Stimulated activated CD4-positive, alpha-beta T cell treated with anti-CD3 and anti-CD28 coated beads, Interleukin-1b, Interleukin-23, amount 100 ng/mL, for 24 hours (primary cell): ENCODE measurements at places on chromosomes 5 and 9.

- DNase-seq: no peak
Observed at GRCh38 chr5:132501961-132502931, 11.7 kb upstream of the IRF1 start.

DNA sequence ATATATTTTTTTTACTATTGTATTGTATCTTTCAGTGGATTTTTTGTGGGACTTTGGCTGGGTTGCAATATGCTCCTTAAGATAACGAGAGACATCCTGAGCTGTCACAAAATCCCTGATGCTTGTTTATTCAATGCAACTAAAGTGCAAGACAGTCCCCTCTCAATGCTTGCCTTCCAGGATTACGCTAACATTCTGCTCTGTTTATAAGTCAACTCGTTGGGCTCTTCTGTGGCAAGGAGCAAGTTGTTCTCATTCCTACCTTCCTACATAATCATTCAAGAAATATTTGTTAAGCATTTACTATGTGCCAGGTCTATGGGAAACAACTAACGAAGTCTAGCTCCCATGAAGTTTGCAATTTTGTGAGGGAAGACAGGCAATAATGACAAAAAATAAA, 40.4 kb downstream of the JAKMIP2 start:
- no peak for DNase-seq

- no peak for DNase-seq
Observed at GRCh38 chr5:12292610-12293204, 388.5 kb upstream of the CTNND2 start.

GRCh38 chr9:93097511-93098201, 1.6 kb downstream of the CARD19 start:
- DNase-seq: no peak

GRCh38 chr9:134373269-134373668, 47.0 kb downstream of the RXRA start:
- no peak for DNase-seq

GRCh38 chr5:31941151-31941755, 232.9 kb downstream of the GOLPH3 start:
- no peak for DNase-seq

- no peak for DNase-seq
Observed at GRCh38 chr9:97804059-97804365, 49.0 kb upstream of the FOXE1 start.

- no peak for DNase-seq
Observed at GRCh38 chr5:156647034-156647451, 203.1 kb upstream of the PPP1R2B start.

DNA sequence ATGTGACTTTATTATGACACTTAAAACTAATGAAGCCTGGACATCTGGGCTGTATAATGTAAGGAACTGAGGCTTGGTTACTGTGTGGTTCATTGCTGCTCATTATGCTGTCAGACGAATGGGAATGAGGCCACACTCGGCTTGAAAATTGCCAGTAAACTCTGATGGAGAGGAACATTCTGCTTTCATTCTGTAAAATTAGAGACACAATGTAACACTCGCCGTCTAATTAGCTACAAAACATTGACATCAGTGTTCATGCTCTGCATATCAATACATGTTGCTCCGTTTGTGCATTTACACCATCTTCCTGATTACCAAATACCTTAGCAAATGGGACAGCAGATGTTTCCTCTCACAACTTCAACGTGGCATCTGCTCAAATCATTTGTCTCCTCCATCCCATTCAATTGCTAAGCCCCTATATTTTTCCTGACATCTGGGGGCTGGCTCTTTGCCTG, 133.0 kb downstream of the SLC28A3 start:
- no peak for DNase-seq

DNA sequence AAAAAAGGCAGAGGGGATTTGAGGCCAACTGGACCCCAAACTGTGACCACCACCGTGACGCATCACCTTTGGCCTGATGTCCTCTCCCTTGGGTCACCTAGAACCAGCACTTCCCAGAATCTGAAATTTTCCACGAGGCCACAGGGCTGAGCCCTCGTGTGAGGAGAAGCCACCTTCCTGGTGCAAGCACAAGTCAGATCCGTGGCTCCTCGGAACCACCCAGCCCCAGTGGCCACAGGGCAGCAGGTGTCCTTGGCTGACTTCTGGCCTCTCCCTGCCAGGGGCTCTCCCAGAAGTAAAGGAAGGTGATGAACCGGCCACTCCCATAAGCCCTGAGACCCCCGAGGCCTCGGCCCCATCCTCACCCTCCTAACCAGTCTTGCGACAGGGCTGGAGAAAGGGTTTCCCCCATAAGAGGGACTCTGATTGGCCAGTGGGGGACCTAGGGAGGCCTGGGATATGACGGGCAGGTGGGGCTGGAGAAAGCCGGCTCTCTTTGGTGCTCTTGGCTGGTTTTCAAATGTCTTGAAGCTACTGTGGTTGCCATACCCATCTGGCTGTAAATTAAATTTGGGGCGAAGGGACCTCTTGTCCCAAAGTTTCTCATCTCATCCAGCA, 20.9 kb upstream of the HMCN2 start:
- no peak for DNase-seq

DNA sequence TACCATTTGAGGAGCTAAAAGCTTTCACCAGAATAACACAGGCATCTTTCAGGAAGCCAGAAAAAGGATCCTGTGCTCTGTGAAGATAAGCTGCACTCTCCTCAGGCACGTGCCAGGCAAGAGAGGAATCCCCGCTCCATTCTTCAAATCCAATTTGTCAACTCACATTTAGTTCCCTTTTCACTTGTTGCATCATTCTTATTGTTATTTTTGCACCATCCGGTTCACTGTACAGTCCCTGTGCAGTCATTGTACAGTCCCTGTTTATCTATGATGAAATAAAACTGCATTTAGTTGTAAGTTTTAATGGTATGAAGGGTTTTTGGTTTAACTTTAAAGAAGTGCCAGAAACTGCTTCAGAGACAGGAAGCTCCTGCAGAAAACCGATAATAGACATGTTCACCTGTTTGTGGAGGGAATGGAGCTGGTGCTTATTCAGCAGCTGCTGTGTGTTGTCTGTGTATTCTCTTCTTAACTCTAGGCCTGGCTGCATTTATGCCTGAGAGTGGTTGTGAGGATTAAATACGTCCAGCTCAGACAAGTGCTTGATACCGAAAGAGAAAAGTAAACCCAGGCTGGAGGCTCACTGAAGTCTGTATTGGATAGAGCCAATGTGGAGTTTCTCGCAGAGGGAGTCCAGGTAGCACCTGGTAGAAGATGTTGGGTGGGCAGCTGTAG, 22.4 kb downstream of the IFNW1 start:
- DNase-seq: no peak

DNA sequence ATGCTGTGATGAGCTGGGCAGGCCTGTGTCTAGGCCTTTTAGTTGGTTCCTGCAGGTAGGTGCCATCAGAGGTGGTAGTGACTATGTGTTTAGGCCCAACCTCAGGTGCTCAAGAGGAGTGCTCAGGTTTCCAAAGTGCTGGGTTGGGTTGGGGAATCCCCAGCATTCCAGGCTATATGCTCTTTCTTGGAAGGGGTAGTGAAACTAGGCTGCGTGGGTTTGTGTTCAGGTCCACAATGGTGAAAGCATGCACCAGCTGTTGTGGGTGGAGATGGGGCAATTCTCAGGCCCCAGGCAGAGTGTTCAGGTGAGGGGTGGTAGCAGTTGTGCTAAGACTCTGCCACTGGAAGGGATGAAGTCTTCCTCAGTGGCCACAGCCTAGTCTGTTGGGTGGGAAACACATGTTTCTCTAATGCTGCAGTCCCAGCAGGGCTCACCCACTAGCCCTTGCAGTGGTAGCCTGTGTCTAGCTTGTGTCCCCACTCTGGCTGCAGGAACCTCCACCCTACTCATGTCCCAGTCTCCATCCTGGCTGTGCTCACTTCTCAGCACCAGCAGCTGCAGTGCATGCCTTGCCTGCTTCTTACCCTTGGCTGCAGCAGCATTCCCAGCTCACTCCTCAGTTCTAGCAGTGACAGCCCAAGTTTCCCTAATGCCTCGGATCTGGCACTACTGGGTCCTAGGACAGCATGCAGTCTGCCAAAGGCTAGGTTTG, 78.9 kb downstream of the FAM170A start:
- no peak for DNase-seq

DNA sequence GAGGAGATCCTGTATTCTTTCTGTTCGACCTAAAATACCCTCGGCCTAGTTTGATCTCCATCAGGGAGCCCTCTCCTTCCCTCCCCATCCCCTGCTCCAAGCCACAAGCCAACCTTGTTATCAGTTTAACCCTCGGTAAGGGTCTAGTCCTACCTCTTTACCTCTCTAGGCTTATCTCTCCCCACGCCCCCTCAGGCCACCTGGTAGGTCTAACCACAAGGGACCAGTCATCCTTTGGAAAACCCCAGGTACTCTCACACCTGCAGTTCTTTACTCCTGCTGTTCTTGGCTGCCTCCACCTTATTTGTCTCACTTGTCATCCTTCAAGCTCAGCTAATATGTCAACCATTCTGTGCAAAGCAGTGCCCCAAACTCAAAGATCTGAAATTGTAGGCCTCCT, 78.7 kb downstream of the RAD23B start:
- no peak for DNase-seq

- DNase-seq: no peak
Observed at GRCh38 chr9:35905912-35906679, at the start of gene HRCT1. Gene HRCT1, plus strand, starts transcription at chr9:35906202. Its CDS starts 86 bp downstream, at chr9:35906288.

- no peak for DNase-seq
Observed at GRCh38 chr9:19180991-19181390, 49.5 kb upstream of the DENND4C start.

DNA sequence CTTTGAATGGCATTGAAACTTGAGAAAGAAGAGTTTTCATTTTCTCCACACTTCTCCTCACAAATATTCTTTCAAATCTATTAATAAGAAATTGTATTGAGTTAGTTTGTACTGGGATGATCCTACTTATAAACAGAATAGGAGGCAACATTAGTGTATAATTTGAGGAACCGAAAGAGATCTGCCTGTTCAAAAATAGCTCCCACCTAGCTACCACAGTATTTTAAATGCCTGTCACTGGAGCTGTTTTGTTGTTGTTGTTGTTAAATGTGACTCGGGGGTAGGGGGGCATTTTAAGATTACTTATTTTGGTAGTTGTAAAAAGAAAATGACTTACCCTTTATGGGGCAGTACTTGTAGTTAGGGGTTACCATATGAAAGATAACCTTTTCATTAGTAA, 20.1 kb upstream of the HAPLN1 start:
- DNase-seq: no peak

GRCh38 chr5:43020399-43020746, 19.7 kb downstream of the ANXA2R start:
- no peak for DNase-seq

- no peak for DNase-seq
Observed at GRCh38 chr9:5002811-5003210, 17.7 kb downstream of the JAK2 start.

DNA sequence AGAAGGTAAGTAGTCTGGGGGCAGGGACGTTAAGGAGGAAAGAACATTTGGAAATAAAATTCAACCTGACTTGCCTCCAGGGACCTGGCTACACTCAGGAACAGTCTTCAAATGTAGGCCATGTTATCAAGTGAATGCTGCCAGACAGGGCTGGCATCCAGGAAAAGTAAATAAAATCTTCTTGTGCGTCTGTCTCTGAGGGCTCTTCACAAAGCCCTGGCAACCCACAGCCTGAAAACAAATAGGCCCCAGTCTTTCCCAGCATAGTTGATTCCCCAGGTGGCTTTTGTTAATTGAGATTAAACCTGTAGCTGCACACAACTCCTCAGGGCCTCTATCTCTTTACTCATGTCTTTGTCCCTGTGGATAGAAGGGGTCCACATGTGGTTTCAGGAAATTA, 55.4 kb downstream of the STK32A start:
- no peak for DNase-seq

- no peak for DNase-seq
Observed at GRCh38 chr5:171205375-171205774, 103.7 kb upstream of the TLX3 start.

DNA sequence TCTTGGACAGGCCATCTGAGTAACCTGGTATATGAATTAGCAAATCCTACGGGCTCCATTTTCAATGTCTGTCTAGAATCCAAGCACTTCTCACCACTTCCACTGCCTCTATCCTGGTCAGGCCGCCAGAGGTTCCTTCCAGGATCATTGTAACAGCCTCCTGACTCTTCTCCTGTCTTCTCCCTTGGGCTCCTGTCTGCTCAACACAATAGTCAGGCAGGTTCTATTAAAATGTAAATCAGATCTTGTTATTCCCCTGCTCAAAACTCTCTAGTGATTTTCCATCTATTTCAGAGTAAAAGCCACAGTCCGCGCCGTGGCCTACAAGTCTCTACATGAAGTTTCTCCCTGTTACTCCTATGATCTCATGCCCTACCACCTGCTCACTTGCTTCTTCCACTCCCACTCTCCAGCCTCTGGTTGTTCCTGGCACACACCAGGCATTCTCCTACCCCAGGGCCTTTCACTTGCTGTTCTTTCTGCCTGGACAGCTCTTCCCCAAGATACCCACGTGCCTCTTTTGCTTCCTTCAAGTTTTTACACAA, 21.7 kb downstream of the ZNF366 start:
- no peak for DNase-seq
